ENCODE measurements at places on chromosomes 6 and 20.

DNA sequence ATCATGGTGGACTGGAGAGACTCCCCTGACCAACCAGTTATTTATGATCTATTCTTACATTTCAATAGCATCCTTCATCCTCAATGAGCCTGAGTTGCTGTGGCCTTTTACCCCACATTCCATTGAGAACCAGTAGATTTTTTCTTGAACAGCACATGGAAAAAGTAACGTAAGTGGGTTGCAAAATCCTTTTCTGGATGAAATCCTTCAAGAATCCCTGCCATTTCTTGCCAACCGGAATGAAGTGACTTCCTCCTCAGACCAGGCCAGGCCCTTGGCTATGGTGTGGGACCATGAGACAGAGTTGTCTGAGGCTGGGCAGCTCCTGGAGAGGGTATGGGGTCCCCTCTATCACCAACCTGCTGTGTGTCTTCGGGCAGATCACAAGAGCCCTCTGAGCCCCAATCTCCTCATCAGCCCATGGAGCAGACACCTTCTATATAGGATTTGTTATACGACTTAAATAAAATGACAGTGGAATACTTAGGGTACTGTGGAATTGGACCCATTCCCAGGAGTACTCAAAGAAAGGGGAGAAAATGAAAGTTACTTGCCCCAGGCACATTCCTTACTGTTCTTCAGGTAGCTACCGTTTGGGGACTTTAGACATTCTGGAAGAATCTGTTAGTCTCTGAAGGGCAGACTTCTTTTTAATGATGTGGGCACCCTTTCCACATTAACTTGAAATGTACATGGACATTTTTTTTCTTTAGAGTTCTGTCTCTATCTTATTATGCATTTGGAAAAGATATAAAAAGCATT lies 10.9 kb downstream of the EYA2 start:
- DNase-seq: no peak

DNA sequence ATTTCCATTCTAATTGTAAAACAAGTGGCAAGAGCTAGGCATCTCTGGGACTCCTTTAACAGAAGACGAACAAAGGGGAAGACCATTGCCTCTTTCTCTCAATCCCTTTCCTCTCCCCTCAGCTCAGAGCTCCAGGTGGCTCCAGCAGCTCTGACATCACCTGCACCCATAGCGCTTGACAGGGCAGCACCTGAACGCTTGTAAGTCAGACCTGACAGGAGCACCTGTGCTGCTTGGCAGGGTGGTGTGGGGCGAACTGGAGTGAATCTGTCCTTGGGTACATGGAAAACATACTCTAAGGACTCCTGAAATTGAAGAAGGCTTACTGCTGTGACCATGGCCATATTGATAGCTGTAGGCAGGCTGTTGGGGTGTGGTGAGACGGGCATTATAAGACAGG lies 409.5 kb upstream of the AGPAT4 start:
- no peak for DNase-seq

GRCh38 chr20:62406635-62407176 lies 379 bp downstream of the CABLES2 start:
- no peak for DNase-seq

GRCh38 chr6:42300701-42301100 lies 83.0 kb upstream of the MRPS10 start:
- DNase-seq: no peak

DNA sequence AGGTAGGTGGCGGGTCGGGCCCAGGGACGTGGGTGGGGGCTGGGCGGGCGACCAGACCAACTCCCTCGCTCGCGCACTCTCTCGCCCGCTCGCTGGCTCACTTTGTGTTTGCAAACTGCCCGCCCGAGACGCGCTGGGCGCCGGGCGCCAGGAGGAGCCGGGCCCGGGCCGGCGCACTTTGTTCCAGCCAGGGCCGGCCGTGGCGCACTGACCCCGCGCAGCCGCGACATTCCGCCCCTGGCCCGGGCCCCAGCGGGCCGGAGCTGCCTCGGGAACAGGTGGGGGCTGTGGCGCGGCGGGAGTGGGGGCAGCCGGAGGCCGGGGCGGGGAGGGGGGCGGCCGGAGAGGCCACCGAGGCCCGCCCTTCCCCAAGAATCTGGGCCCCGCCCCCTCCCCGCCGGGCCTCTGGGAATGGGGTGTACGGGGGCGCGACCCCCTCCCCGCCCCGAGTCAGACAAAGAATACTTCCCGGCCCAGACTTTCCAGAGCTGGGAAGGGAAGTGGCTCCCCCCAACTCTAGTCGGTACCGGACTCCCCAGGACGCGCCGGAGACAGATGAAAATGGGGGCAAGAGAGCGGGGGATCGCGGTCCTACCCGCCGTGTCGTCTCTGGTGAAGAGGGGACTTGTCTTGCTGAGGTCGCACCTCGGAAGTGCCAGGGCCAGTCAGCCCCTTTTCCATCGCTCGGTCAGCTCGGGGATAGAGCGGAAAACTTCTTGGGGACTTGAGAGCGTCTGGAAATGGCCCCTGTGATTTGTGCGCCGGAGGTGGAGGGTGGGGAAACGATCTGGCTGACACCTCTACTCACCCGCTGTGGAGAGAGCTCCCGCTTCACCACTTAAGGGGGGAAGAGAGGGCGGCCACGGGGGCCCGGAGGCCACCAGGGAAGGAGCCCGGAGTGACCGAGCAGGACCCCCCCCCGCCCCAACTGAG lies 951 bp downstream of the FOXP4 start:
- DNase-seq: peak; percentile 51

- DNase-seq: peak; percentile 71
Observed at GRCh38 chr6:155327326-155328073, 13.2 kb upstream of the TFB1M start.

DNA sequence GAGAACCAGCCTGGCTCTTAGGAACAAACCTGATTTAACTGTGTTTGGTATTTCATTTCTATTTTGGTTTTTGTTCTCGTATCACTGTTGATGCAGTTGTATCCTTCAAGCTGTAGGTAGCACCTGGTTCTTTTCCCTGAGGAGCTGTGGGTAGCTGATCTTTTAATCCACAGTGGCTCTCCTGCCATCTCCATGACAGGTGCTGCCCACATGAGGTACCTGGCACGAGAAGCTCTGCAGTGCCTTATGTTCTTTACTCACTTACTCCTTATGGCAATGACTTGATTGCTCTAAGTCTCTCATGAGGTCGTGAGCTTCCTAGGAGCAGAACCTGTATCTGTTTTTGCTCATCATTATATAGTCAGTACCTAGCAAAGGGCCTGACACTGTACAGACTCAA lies 74.3 kb upstream of the EMILIN3 start:
- DNase-seq: no peak

- DNase-seq: no peak
Observed at GRCh38 chr6:5084360-5084780, 771 bp upstream of the PPP1R3G start.

DNA sequence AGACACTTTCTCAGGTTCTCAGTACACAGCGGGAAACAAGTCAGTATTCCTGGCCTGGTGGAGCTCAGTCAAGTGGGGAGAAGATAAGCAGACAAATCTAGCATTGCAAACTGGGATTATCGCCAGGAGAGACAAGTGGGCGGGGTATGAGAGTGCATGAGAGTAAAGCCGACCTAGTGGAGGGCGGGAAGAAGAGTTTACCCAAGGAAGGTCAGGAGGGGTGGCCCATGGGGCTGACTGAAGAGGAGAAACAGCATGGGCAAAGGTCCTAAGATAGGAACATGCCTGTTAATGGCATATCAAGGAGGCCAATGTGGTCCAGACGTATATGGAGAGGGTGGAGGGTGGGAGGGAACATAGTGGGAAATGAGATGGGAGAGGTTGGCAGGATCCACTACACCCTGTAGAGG lies 12.4 kb upstream of the CSNK2A1 start:
- peak; percentile 88 for DNase-seq

GRCh38 chr20:59403261-59403961 lies 103.0 kb downstream of the EDN3 start:
- no peak for DNase-seq

DNA sequence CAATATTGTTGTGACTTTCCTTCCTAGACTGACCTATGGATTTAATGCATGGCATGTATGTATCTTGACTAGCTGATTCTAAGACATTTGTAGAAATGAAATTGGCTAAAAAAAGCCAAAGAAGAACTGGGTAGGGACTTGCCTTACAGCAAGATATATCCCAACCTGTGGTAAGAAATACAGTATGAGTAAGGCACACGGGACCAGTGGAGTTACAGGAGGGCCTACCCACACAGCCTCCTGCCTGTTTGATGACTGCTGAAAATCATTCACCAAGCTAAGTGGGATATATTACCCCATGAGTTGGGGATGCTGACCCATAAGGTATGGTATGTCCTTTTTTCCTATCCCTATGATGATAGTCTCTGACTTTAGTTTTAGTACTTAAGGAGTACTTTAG lies 112.2 kb downstream of the INSM1 start:
- DNase-seq: no peak

DNA sequence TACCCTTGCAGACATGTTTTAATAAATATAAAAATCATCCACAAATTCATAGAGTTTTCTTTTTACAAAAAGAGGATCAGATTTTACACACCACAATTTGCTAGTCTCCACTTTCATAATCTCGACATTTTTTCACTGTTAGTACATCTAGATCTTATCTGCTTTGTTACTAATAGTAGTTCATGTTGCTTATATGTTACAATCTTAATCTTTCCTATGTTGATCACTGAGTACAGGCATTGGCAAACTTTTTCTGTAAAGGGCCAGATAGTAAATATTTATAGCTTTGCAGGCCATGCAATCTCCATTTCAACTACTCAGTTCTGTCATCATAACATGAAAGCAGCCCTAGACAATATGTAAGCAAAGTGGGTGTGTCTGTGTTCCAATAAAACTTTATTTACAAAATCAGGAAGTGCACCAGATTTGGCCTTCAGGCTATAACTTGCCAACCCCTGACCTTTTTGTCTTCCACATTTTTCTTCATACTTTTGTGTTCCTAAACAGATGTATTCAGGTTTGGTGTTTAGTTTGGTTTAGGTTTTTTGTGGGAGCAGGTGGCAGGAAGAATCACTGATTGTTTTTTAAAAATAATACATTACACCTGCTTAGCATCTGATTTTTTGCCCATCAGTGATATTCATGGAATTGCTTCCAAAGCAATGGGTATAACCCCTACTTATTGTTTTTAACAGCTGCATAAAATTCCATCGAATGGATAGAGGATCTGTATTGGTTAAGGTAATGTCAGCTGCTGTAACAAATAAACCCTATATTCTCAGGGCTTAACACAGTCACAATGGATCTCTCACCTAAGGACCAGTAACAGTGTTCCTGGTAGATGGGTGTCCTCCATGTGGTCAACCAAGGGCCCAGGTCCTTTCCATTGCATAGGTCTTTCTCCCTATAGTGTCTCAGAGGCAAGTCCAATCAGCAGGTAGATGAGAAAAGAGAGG lies 61.2 kb downstream of the EYA2 start:
- DNase-seq: no peak

DNA sequence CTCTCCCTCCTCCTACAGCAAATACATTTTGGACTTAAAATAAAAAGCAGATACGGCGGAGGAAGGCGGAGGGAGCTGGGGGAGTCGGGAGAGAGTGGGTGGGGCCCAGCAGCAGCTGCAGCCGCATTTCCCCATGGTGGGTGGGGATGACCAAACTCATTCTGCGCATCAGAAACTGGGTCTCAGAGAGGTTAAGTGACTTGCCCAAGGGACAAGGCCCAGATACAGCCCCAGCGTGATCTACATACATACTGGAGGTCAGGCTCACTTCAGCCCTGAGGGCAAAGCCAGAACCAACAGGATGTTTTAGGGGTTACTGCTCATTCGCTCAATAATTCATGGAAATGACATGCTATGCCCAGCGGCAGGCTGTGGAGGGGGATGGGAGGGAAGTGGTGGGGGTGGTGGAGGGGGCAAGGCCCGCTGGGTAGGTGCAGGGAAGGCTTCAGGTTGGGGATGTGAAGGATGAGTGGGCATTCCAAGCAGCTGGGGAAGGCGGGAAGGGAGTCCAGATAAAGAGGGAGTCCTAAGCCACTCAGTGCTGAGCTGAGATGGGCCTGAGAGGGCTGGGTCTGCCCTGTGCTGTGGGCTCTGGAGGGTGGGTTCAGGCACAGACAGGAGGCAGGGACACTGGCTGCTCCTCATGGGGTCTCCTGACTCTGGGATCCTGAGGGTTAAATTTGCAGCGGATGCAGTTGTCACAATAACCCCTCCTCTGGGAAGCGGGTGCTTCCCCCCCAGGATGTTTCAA lies 31.0 kb downstream of the DLGAP4 start:
- DNase-seq: no peak

DNA sequence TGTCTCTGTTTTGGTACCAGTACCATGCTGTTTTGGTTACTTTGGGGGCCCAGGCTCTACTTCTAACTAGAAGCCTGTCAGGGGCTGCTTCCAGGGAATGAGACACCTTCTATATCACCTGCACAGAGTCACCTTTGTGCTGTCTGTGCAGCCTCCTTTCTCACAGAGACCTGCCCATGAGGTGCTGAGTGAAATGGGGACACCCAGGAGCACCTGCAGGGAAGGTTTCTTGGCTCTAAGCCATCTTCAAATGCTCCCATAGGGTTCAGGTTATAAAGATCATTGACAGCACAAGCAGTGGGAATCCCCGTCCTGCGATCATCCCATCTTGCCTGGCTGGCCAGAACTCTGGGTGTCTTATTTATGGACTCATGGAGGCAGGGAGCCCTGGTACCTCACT lies 19.1 kb downstream of the GABRR2 start:
- no peak for DNase-seq

DNA sequence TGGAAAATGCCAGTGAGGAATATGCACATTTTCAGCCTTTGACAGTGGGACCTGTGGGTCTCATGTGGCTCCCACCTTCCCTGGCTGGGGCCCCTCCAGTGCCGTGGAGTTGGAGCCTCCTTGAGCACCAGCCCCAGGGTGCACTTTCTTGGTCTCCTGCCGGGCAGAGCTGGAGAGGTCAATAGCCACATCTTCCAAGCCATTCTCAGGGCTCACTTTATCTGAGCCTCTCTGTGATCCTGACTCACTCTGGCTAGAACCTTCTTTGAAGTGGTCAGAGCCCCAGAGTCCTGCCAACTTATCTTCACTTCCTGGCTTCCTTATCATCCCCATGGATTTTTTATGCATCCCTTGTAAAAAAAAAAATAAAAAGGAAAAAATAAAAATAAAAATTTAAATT lies 5.7 kb downstream of the VSX1 start:
- no peak for DNase-seq

- no peak for DNase-seq
Observed at GRCh38 chr6:48933136-48933535, 529.9 kb downstream of the MMUT start.

GRCh38 chr6:105364243-105364642 lies 38.6 kb downstream of the PREP start:
- DNase-seq: no peak

DNA sequence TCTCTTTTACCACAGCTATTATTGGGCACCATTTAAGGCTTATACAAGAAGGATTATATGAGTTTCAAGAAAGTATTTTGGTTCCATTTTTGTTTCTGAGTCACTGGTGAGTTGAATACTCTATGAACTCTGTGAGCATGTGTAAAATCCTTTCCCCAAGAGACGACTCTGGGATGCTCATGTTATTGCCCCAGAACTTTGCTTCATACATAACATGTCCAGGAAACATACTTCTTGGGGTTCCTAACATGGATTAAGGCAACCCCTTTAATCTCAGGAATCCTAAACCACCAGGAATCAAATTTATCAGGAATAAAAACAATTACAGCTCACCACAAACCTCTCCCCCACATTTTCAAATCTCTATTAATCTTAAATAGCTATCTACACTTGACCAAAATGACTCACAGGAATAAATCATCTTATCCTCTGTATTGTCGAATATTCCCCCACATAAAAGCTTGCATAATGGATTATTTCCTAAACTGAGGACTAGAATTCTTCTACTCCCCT lies 117.5 kb upstream of the COL21A1 start:
- DNase-seq: no peak

GRCh38 chr6:31289788-31290187 lies 17.9 kb upstream of the HLA-C start:
- no peak for DNase-seq

All from hematopoietic multipotent progenitor cell treated with erythropoietin and hydrocortisone succinate and interleukin-3 and kit ligand, for 8 days (in vitro differentiated cells).